ENCODE measurements at places on chromosomes 4 and X.

GRCh38 chr4:176690716-176691115, 102.0 kb downstream of the VEGFC start:
- no peak for DNase-seq

- DNase-seq = no peak
Observed at GRCh38 chr4:100017637-100018310, 67.7 kb upstream of the H2AZ1 start.

GRCh38 chr4:15238720-15239119, 189.1 kb upstream of the C1QTNF7 start:
- DNase-seq = peak; percentile 76

DNA sequence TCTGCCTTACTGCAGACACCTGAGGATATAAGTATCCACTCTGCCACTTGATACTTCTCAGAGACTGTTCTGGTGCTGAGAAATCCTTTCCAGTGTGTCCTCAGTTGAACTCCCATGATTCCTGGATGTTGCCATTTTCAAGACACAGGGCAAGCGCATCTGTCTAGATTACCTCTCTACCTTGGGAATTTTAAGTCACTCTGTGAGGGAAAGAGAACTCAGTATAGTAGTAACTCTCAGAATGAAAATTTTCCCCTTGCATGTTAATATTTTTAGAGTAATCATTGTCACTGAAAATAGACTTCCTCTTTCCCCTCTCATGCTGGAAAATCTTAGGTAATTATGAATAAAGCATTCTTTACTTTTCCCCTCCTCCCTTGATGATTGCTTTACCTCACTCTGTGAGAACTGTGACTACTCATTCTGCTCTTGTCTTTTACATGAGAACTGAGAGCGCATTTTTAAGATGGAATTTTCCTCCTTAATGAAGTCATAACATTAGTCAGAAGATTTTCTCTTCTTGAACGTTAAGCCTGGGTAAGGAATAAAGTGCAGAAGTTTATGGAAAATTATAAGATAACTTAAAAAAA, 45.0 kb downstream of the TET2 start:
- peak; percentile 77 for DNase-seq

DNA sequence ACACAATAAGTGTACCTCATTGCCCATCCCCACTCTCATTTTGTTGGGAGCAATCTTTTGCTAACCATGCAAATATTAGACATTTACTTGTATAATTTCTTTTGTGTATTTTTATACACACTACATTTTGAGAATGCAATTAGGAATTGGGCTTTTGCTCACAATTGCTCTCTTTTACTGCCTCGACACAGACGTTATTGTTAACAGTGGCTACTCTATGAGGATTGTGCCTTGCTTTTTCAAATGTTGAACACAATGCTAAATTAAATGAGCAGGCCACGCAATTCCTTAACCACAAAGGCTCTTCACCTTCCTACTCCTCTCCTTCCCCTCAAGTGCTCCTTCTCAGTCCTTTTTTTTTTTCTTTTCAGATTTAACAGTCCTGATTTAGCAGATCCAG, 42.8 kb upstream of the HPF1 start:
- no peak for DNase-seq

DNA sequence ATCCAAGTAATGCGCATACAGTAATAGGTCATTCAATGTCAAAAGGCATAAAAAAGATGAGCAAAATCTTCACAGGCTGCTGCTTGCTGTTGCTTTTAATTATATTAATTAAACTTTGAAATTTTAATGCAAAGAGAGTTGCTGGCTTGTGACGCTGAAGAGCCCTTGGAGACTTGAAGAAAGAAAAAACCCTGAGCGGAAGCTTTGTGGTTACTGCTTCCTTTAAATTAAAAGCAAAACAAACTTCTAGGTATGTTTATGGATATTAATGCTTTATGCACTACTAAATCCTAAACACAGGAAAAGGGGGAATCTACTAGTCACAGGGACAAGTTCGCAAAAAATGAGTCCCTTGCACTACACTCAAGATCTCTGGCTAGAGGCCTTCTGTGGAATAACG, 166.7 kb downstream of the ANTXR2 start:
- no peak for DNase-seq

- no peak for DNase-seq
Observed at GRCh38 chr4:73583666-73584065, 36.6 kb downstream of the RASSF6 start.

DNA sequence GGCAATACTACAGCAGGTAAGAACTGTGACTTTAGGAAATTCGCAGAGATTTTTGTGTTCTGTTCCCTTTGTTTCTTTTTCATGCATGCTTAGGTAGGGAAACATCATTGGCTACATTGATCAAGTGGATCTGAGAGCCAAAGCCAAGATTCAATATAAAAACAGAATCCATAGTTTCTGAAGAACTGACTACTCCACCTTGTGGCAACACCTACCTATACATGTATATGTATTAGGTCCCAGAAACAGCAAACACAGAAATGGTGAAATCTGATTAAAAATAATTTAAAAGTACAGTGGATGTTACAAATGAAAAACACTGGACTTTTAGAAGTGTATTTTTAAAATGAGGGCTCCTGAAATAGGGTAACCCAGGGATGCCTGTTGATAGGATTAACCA, 322.6 kb upstream of the MAOA start:
- no peak for DNase-seq

Measured in suppressor macrophage treated with lipopolysaccharide for 1 hour (primary cell).